Activated effector memory CD4-positive, alpha-beta T cell treated with anti-CD3 and anti-CD28 coated beads, Interleukin-2, amount 50 U/mL, for 16 hours (primary cell): ENCODE measurements at places on chromosomes 2 and 18.

- no peak for DNase-seq
Observed at GRCh38 chr2:150475479-150476250, 11.8 kb downstream of the RND3 start.

DNA sequence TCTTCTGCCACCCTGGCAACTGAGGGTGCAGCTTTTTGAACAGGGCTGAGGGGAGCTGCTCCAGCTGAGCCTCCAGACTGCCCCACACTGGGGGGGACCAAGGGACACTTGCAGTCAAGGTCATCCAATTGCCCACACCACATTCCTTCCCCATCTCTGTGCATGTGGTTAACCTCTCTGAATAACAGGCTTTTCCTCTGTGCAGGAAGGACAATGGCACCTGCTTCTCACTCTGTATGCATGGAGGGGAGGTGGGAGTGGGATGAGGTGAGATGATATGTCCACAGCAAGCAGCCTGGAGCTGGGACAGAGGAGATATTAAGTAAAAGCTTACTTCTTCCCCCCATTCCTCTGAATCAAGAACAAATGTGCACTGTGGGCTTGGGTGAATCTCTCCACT, 39.1 kb upstream of the TEX51 start:
- DNase-seq, result no peak

GRCh38 chr18:73244401-73244800, 376.6 kb upstream of the NETO1 start:
- no peak for DNase-seq

GRCh38 chr2:15762449-15762848, 170.8 kb downstream of the DDX1 start:
- no peak for DNase-seq
